ENCODE measurements at places on chromosomes 1 and 21. TPM values are rescaled to one million over a fixed set of nuclear protein-coding genes. Genes with fewer than 3 reads are reported as not detected.

Gene TTC34
- 0.05 TPM for total RNA-seq

Gene IFNLR1
- total RNA-seq, result 2.2 TPM

Gene AGRN
- 99.7 TPM for total RNA-seq

Gene ST6GALNAC3
- total RNA-seq, result 3.4 TPM

Gene SPATA46
- not detected for total RNA-seq

Gene OR10J4
- not detected for total RNA-seq
